Stimulated activated CD4-positive, alpha-beta T cell treated with anti-CD3 and anti-CD28 coated beads, TNF-alpha, amount 100 ng/mL, for 48 hours (primary cell): ENCODE measurements at places on chromosomes 5 and 9.

DNA sequence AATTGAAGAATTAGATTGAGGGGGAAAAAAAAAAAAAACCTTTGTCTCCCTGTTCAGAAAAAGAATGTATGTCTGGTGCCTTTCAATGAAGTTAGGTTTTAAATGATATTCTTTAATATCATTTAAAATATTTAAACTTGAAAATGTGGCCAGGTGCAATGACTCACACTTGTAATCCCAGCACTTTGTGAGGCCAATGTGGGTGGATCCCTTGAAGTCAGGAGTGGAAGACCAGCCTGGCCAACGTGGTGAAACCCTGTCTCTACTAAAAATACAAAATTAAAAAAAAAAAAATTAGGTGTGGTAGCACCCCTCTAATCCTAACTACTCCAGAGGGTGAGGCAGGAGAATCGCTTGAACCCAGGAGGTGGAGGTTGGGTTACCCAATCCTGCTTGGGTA lies 111.1 kb upstream of the RASA1 start:
- no peak for DNase-seq

DNA sequence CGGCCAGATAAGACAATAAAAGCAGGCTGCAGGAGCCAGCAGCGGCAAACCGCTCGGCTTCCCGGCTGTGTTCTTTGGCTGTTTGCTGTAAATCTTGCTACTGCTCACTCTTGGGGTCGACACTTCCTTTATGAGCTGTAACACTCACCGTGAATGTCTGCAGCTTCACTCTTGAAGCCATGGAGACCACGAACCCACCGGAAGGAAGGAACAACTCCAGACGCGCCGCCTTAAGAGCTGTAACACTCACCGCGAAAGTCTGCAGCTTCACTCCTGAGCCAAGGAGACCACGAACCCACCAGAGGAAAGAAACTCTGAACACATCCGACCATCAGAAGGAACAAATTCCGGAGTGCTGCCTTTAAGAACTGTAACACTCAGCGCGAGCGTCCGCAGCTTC lies 451.7 kb downstream of the AGTPBP1 start:
- DNase-seq = no peak

- no peak for DNase-seq
Measured at GRCh38 chr5:163760498-163760897, 255.1 kb downstream of the MAT2B start.

- DNase-seq = no peak
Measured at GRCh38 chr5:33855396-33855795, 36.4 kb downstream of the ADAMTS12 start.

DNA sequence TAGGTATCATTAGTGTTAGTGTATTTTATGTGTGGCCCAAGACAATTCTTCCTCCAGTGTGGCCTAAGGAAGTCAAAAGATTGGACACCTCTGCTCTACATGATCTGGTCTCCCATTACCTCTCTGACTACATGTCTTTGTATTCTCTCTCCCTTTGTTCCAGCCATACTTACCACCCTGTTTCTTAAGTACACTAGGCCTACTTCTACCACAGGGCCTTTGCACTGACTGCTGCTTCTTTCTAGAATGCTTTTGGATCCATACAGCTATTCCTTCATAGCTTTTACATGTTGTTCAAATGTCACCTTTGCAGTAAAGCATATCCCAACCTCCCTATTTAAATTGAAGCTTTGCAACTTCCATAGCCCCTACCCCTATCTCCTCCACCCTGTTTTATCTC lies 5.4 kb downstream of the XRCC4 start:
- no peak for DNase-seq

- no peak for DNase-seq
Measured at GRCh38 chr9:18775930-18776329, 257.1 kb downstream of the SAXO1 start.

GRCh38 chr9:123640792-123641222 lies 284.8 kb downstream of the CRB2 start:
- peak; percentile 4 for DNase-seq

DNA sequence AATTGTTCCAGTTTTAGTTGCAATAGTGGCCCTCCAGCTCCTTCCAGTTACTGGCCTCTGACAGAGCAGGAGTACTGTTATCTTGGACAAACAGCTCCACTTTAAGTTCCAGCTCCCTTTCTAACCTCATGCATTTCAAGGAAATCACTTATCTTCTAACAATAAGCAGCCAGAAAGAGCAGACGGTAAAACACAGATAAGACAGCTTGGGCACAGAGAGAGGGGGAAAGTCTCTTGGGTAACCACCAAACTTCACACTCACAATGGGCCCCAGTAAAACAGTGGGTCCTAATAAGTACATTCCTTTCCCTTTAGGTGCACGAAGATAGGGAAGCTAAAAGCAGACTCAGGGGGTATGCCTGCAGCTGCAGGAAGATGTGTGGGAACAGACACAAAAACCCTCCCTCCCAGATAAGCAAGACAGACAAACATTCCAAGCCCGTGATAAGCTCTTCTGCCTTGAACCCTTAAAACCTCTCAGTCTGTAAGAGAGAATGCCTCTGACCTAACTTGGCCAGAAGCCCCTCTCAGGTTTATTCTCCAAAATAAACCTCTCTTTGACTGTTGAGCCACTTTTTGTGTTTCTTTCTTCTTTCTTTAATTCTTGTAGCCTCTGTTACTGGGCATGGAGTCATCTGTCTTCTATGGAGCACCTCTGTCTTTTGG lies 30.8 kb downstream of the OR1J1 start:
- no peak for DNase-seq

DNA sequence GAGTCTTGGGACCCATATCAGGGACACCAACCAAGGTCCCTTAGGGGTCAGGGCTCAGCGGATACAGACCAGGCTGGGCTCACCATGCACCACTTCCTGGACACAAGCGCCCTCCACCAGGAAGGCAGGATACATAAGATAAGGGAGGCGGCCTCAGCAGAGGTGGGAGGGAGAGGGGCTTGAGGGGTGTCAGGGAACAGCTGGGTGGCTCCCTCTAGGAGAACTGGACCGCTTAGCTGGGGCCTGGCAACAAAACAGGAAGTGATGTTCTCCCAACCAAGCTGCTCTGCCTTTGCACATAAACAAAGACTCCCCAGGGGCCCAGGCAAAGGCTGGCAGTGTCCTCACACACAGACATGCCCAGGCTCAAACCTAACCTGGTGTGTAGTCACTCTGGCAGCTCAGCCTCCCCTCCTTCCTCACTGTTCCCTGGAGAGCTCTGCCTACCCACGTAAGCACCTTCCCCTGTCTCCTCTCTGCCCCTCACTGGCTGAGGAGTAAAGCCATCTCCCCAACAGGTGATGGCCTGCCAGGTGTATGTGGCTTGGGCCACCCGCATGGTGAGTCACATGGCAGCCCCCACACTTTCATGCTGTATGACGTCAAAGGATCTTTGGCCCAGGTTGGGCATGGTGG lies 5.8 kb upstream of the BICD2 start:
- DNase-seq = no peak

DNA sequence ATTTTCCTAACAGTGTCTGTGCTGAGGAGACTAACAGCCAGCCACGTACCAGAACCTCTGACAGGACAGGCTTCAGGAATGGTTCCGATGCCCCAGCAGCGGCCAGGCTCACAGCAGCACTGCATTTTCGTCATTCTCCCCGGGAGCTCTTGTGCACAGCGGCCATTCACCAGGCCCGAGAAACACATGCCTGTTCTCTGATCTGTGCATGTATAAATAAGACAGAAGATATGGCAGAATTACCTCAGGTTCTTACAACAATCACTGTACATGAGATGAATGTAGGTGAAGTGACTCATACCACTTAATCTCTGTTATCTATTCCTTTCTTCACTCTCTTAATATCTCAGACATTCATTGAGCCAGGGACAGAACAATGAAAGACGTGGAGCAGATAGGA lies 143.0 kb downstream of the FBN2 start:
- DNase-seq = no peak

- no peak for DNase-seq
Measured at GRCh38 chr9:4320021-4320420, 20.2 kb upstream of the GLIS3 start.

- DNase-seq = no peak
Measured at GRCh38 chr5:107129051-107129450, 541.7 kb downstream of the EFNA5 start.

DNA sequence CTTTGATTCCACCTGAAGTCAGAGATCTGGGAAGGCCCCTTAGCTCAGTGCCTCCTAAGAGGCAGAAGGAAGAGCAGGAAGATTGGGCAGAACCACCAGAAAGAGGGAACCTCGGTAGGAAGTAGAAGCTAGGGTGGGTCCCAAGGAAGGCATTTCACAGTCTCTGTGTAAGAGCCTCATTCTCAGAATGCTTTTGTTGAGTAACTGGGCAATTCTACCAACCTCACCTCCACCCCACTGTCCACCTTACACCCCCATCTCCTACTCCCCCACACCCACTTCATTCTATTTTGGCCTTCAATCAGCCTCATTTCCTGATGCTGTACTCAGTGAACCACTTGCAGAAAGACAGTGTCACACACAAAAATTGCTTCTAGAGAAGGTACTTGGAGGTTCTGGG lies 3.5 kb downstream of the HBEGF start:
- no peak for DNase-seq

- DNase-seq = no peak
Measured at GRCh38 chr9:105621001-105621400, 41.3 kb upstream of the TAL2 start.

GRCh38 chr5:135492319-135492626 lies 40.1 kb upstream of the TIFAB start:
- no peak for DNase-seq
